ENCODE measurements at places on chromosomes 1 and 21.
A peak's percentile ranks its signal among the peaks of the same experiment; 100 is the strongest.

GRCh38 chr1:198909973-198910372 is 271.1 kb downstream of the PTPRC start:
- DNase-seq: no peak

DNA sequence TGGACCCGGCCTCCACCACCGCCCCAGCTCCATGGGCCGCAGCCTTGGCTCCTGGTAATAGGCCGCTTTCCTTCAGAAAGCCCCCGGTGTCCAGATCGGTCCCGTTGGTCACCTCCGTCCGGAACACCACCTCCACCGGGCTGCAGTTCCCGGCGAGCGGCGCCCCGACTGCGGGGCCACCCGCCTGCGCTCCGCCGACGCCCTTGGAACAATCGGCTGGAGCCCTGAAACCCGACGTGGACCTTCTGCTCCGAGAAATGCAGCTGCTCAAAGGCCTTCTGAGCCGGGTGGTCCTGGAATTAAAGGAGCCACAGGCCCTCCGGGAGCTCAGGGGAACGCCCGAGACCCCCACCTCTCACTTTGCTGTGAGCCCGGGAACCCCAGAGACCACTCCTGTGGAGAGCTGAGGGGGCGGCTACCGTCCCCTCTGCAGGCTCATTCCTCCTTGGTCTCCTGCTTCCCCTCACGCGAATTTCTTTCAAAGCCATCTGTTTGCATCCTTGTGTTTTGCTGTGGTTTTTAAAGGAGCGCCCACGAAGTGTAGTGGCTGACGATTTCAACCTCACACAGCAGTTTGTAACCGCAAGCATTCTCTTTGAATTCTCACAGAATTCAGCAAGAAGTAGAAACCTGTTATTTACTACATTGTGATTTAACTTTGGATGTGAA is 6.0 kb downstream of the FCRLB start:
- DNase-seq: peak; percentile 21

GRCh38 chr21:37513383-37513782 is 146.8 kb downstream of the DYRK1A start:
- DNase-seq: no peak

DNA sequence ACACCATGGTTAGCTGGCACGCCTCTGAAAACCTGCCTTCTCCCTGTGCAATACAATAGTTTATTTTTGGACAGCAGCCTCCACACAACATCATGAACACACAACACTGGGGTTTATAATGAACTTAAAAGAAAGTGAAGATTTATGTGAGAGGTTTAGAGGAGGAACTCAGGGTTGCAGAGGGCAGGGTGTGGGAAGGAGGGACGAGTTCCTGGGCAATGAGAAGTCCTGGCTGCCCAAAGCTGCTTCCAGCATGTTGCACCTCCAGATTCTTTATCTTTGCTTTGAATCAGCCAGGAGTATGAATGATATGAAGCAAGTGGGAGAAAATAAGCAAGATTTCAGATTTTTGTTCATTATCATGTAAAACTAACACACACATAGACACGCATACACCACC is 11.3 kb upstream of the LRRC8D start:
- DNase-seq: no peak

DNA sequence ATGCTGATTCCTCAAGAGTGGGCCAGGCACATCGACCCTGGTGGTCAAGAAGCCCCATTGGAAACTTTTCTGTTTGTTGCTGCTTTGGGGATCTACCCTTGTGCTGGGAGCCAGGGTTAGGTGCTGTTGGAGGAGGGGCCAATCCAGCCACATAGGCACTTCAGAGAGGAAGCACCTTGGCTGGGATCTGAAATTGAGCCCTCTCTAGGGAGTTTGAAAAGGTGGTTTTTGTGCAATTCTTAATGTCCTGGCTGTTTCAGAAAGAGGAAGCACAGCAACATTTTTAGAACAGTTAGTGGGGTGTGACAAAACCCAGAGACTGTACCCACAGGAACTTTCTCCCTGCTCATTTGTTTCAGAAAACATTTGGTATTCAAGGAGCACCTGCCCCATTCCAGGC is 17.2 kb upstream of the BEND5 start:
- no peak for DNase-seq

DNA sequence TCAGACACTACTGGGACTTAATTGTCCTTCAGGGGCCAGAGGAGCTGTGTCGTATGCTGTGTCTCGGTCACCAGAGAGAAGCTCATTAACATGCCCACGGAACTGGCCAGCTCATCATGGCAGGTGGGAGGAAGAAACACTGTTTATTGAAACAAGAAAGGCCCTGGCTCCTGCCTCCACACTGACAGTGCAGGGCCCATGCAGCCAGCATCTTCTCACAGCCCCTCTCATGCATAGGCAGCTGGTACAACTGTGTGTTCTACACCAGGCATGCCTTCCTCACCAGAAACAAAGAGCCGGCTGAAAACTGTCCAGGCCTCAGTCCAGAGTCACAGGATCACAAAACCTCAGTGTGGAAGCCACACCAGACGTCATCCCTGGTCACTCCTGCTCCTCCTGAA is 106.0 kb downstream of the UBE2U start:
- DNase-seq: no peak

GRCh38 chr1:227416156-227416830 is 98.0 kb upstream of the CDC42BPA start:
- no peak for DNase-seq

DNA sequence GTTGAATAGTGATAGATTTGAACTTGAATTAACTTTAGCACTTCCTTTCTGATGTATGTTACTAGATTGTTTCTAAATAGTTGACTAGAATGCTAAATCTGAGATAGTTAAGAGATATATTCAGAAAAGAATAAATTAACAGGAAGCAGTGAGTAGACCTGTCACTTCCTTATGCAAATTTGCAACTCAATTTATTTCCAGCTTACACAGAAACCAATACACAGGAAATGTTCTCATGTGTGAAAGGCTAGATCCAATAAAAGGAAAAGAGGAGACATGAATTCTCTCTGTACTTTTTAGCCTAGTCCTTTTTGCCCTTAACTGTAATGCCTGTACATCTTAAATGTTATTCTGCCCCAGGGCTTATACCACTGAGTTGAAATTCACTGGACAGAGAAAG is 522.3 kb downstream of the COL11A1 start:
- no peak for DNase-seq
